ENCODE measurements at places on chromosomes 6 and 20. TPM values are rescaled to one million over a fixed set of nuclear protein-coding genes. Genes with fewer than 3 reads are reported as not detected.

Gene CASS4
- 0.05 TPM for total RNA-seq

Gene ID1
- 1,287 TPM for total RNA-seq

Gene MRPS10
- 34.0 TPM for total RNA-seq

Gene RFX6
- total RNA-seq, result not detected

Gene ILRUN
- total RNA-seq, result 62.0 TPM

Gene ATP5F1E
- 41.8 TPM for total RNA-seq
